ENCODE measurements at places on chromosomes 6 and 20.

DNA sequence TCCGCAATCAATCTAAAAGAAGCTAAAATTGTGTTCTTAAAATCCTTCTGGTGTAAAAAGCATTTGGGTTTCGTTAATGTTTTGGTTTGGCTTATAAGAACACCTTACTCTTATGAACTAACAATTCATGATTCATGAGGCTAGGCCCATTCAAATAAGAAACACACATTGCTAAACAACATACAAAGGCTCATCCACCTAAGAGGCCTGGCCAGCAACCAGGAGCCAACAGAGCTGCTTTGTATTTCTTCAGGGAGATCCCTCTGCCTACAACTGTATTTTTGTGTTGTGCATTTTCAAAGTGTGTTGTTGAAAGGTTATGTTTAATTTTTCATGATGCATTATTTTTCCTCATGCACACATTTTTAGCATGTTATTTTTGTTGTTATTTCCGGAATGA is 98.6 kb downstream of the PTPRK start:
- DNase-seq = no peak

DNA sequence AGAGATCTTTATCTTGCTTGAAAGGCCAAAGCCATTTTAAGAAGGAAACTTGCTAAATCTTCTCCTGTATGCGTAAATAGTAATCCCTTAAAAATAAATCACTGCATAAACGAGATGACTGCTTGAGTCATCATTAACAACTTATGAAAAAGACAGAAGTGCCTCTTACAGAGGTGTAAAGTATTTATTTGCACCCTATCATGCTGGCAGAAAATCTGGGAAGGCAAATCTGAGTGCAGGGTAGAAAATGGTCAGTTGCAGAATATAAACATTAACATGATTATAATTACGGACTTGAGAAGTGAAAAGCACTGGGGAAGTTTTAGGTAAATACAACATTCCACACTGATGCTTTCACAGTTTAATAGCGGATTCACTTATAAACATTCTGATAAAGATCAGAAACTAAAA is 67.5 kb upstream of the FBXO30 start:
- DNase-seq = no peak

DNA sequence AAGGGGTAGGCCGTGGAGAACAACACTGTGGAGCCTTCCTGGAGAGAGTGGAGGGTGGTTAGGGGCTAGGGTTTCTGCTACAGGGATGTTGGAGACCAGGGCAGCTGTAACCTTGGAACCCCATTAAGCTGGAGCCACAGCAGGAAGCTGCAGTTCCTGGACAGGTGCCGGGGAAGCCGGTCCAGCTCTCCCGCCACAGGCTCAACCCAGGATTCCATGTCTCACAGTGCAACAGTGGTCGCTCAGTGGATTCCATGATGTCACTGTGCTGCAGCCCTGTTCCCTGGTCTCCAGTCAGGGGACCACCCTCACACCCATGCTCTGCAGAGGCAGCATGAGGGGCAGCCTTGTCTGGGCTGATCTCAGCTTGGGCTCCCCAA is 264.6 kb upstream of the CDYL start:
- DNase-seq = no peak

- DNase-seq = no peak
These were observed 33.2 kb downstream of the TAF8 start for GRCh38 chr6:42083530-42083929.

DNA sequence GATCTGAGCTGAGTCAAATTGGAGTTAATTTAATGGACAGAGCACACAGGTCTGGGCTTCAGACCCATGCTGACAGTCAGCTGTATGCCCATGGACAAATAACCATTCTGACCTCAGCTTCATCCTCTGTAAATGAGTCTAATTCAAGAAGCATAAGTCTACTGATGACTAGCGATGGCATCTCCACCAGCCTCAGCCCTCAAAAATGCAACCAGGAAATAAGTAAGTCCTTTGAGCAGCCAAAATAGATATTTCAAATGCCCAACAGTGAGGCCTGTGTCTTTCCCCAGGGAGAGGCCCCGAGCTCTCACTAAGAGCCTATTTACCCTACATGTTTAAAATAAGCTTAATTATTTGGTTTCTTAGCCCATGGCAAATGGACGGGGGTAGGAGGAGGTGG is 114.2 kb upstream of the MTHFD1L start:
- no peak for DNase-seq

DNA sequence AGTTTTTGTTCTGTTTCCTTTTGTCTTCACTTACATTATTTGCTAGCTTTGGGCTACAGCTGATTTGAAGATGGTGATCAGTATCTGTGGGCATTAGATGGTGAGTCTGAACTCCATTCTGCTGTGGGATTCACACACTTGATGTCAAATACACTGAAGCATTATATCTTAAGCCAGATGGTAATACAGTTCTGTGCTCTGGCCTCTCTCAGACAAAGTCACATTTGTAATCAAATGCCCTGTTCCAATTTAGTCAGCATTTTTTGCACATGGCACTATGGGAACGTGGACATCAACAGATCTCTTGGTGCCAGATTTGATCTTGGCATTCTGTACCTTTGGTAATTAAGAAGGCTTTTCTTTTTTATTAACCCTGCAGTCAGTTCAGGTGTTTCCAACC is 56.0 kb downstream of the SASH1 start:
- no peak for DNase-seq

DNA sequence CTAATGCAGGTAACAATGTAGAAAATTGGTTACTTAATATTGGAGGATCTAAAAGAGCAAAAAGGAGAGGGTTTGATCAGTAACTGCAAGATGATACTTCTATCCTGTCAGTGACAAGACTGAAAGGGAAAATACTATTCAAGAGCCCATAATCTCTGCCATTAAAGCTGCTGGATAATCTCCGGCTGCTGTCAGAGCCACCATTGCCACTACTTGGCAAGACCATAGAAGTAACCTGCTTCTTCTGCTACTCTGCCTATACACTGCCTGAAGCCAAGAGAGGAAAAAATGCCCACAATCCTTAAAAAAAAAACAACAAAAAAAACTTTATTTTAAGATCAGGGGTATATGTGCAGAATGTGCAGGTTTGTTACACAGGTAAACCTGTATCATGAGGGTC is 386.5 kb upstream of the ID4 start:
- no peak for DNase-seq

- DNase-seq = no peak
These were observed 57.5 kb downstream of the MKKS start for GRCh38 chr20:10376270-10377075.

GRCh38 chr20:50388733-50389437 is 121.3 kb upstream of the PTPN1 start:
- no peak for DNase-seq

- DNase-seq = no peak
These were observed 27.1 kb upstream of the GJA1 start for GRCh38 chr6:121408321-121408720.

GRCh38 chr20:59422872-59423544 is 122.6 kb downstream of the EDN3 start:
- no peak for DNase-seq

DNA sequence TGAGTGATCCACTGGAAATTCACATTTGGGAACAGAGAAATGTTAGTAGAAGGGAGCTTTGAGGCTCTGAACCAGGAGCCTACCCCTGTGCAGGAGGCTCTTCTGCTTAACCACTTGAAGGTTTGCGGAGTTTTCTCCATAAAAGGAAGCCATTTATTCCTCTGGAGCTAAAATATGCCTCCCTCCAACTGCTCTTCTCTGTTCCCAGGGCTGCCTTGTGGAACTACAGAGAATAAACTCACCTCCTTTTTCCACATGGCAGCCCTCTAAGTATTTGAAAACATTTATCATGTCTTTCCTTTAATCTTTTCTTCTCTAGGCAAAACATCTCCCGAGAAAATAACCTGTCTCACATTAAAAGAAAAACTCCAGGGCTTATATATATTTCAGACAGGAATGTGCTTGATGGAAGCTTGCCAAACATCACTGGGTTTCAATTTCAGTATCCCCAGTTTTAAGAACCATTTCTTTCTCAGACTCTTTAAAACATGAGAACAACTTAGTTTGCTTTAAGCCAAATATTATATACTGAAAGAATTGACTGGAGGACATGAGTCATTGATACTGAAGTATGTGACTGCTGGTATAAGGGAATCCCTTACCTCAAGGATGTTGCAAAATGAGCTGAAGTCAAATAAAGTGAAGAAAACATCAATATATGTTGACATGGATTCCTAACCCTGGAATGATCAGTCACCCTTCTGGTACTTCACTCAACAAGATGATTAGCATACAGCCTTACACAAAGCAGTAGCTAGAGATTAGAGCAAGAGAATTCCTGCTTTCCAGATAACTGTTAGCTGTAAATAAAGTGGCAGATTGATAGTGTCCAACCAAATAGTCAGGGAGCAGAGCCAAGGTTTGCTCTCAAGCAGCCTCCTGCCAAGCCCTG is 74.0 kb downstream of the ZBTB2 start:
- DNase-seq = no peak

DNA sequence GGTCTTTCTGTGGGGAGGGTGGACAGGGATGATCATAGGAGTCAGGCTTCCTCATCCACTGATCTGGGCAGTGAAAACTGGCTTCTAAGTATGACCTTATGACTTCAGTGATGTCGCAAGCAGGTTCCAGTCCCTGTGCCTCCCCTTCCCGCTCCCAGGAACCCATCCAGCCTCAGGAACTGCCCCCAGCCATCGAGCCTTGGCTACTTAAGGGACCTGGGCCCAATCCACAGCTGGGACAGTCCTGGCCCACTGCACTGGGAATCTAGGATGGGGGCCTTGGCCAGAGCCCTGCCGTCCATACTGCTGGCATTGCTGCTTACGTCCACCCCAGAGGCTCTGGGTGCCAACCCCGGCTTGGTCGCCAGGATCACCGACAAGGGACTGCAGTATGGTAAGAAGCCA is at the start of gene LBP:
Gene LBP (plus strand): TSS at position 236 of the 405 bp plus-strand sequence. CDS start 35 bp downstream, at position 271.
- no peak for DNase-seq

DNA sequence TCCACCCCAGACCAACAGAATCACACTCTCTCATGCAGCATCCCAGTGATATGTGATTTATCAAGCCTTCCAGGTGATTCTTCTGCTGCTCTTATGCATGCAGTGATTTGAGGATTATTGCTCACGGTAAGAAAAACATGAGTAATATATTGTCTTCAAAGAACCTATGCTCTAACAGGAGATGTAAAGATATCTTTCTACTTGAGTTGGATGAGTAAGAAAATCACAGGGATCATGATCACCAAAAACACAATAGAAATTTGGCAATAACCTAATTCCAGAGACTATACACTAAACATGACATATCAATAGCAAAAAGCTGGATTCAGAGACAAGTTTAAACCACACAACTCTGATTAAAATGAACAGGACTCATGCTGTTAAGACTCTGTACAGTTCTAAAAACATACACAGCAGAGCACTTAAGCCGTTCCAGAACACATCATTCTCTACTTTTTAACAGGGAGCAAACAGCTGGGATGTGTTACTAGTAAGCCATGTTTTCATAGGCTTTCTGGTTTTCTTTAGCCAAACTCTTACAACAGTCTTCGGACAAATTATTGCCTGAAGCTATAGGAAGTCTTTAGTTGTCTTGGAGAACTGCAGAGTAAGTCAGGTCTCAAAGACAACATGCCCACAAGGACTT is 568.6 kb downstream of the HAO1 start:
- DNase-seq = no peak

Measured in NCI-H1694 (cell line).